ENCODE measurements at places on chromosomes 4 and X. TPM values are rescaled to one million over a fixed set of nuclear protein-coding genes. Genes with fewer than 3 reads are reported as not detected.

DNA sequence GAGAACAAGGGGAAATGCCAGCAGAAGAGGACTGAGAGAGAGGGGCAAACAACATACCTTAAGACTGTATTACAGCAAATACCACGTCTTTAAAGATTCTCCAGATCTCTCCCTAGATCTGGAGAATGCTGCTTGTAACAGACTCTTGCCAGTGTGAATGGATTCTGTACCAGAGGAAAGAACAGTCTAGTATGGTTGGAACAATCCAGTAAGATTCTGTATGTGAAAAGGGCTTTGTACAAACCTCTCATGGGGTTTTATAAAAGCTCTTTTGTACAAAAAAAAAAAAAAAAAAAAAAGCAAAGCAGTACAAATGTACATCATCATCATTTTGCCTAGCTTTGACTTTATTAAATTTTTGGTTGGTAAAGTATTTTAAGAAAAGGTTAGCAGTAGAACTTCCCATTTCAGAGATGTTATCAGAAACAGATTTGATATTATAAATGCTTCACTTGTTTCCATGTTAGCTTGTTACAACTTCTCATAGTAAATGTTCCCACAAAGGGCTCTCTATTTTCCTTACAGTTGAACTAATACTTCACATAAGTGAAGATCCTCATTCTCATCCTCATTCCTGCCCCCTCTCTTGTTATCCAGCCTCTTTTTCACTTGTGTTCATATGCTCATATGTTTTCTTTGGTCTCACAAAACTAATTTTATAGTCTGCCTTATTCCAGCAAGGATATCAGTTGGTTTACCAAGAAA, 144.2 kb downstream of the EDA start:
- no peak for DNase-seq

Gene PABPC4L
- total RNA-seq: not detected

Gene XAGE1A
- total RNA-seq: not detected

DNA sequence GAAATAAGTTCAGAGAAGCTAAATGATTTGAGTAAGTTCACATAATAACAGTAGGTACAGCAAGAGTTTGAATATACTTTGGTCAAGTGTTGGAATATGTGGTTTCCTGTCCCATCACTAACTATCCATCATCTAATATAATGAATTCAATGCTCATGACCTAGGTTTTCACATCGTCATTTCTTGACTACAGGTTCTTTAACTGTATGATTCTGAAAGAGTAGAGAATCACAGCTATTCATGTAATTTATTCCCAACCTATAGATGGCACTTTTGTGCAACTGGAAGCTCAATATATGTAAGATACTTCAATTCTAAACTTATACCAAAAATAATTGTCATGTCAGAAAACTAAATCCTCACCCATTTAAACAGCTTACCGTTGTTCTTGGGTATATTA, 53.1 kb downstream of the TIGD2 start:
- no peak for DNase-seq

DNA sequence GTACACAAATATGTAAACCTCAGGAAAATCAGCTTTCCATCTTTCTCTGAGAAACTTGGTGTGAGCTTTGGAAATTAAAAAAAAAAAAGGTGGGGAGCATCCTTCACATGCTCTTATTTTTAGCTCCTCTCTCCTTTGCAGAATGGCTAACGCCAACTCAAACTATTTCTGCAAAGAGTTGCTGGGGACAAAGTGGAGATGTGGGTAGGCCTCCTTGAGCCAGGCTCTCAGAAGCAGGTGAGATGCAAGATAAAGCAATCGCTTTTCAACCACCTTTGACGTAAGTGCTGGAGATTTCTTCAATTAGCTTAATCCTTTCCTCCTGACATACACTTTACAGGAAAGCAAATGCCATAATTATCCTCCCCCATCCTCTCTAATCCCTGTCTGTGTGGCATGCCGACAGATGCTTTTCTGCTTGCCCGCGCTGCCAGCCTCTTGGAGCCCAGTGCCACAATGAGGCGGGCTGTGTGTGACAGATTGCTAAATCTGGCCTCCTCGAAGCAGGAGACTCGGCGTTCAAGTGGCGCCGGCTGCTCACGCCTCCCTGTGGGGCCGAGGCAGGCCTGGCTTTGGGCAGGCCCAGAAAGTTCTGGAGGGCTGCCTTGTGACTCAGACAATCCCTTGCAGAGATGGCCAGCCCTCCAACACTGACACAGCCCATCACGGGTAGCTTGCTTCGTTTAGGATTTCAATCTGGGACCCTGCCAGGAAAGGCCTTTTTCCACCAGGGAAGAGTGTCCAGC, 64.9 kb upstream of the SOD3 start:
- DNase-seq: no peak

All from activated naive CD4-positive, alpha-beta T cell treated with anti-CD3 and anti-CD28 coated beads, Interleukin-2, amount 50 U/mL, for 72 hours (primary cell).